ENCODE measurements at places on chromosomes 6 and 20. TPM values are rescaled to one million over a fixed set of nuclear protein-coding genes. Genes with fewer than 3 reads are reported as not detected.

The CALHM5 gene
- not detected for total RNA-seq

- no peak overlapping the region for H3K27ac ChIP-seq
- H3K36me3 ChIP-seq = no peaks in the 10 kb centered on the region
- H3K4me1 ChIP-seq = no peaks in the 10 kb centered on the region
These were observed 25.4 kb downstream of the COL9A1 start for GRCh38 chr6:70277470-70277869.

The TNF gene
- total RNA-seq = 93.3 TPM

The CCN6 gene
- 0.32 TPM for total RNA-seq

DNA sequence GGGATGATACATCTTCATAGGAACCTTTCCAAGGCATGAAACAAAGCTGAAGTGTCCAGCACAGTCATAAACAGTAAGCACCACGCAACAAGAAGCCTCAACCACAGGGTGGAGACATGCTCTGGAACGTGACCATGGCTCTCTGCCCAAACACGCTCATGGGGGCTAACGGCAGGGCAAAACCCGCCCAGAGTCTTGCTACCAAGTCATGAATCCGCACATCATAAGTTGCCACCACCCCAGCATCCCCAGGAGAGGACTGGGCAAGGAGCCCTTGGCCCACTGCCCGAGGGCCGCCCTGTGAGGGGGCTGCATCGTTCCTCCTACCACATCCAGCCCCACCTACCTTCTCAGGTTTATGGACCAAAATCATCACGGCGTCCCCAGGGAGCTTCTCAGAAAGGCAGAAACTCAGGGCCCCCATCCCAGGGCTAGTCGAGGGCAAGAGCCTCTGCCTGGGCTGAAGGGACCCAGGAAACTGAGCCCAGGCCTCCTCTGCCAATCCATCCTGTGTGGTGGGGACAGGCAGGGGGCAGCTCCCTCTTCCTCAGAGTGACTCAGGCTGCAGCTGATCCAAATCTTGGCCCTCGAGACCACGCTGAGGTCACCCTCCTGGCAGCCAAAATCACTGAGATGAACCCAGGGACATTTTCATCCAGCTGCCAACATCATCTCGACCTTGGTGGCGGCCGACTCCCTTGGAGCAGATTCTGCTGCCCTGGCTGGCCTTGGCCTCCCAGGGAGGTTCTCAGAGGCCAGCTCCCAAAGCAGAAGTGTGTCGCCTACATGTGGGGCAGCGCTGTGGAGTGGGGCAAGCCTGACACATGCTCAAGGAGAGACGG lies 42.6 kb downstream of the BMP7 start:
- no peaks in the 10 kb centered on the region for H3K4me1 ChIP-seq
- H3K36me3 ChIP-seq = no peaks in the 10 kb centered on the region
- peaks cover 2% of the 10 kb centered on the region for H3K27me3 ChIP-seq
- DNase-seq = no peak
- no peak overlapping the region for H3K4me3 ChIP-seq

DNA sequence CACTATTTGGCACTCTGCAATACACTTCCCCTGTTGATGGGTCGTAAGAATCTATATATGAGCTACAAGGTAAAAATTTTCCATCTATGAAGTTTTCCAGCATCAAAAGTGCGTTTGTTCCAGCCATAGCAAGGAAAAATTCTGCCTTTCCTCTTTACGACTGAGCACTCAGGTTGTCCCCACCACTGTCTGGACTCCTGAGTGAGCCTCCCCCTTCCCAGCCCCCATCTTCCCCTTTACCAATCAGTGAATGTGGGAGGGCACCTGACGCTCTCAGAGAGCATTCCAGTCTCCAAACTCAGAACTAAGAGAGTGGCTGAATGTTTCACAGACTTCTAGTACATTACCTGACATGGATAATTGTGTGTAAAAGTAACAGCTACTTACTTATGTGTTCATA lies at the start of gene ALDH8A1:
ALDH8A1 (minus strand) TSS at position 175 of the 400 bp plus-strand sequence; CDS start at position 127, 48 bp downstream.
- H3K4me1 ChIP-seq = no peaks in the 10 kb centered on the region
- no peaks in the 10 kb centered on the region for H3K27me3 ChIP-seq
- H3K4me3 ChIP-seq = no peak within 1 kb of the TSS
- DNase-seq = no peak
- H3K27ac ChIP-seq = no peak within 1 kb of the TSS

DNA sequence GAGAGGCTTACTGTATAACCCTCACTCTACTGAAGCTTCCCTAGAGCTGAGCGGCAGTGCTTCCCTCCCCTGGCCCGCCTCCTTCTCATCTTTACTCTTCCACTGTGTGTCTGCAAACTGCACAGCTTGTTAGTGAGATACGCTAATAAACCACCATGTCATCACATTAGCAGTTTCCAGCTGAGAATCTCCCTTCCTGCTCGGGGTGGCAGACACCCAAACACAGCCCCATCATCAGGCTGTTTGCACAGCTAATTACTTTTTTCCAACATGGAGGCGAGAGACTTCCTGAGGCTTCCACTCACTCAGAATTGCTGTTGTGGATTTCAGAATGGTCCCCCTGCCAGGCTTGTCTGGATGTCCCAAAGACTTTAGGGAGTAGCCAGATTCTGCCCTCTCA lies 444.9 kb upstream of the SULF2 start:
- no peaks in the 10 kb centered on the region for H3K36me3 ChIP-seq
- H3K27ac ChIP-seq = no peak overlapping the region
- DNase-seq = no peak
- no peak overlapping the region for H3K4me3 ChIP-seq
- no peaks in the 10 kb centered on the region for H3K4me1 ChIP-seq

GRCh38 chr6:150207931-150208570 lies 65.2 kb downstream of the PPP1R14C start:
- no peaks in the 10 kb centered on the region for H3K36me3 ChIP-seq
- H3K4me1 ChIP-seq = no peaks in the 10 kb centered on the region
- H3K27me3 ChIP-seq = peaks cover 19% of the 10 kb centered on the region
- DNase-seq = no peak
- H3K4me3 ChIP-seq = no peak overlapping the region

DNA sequence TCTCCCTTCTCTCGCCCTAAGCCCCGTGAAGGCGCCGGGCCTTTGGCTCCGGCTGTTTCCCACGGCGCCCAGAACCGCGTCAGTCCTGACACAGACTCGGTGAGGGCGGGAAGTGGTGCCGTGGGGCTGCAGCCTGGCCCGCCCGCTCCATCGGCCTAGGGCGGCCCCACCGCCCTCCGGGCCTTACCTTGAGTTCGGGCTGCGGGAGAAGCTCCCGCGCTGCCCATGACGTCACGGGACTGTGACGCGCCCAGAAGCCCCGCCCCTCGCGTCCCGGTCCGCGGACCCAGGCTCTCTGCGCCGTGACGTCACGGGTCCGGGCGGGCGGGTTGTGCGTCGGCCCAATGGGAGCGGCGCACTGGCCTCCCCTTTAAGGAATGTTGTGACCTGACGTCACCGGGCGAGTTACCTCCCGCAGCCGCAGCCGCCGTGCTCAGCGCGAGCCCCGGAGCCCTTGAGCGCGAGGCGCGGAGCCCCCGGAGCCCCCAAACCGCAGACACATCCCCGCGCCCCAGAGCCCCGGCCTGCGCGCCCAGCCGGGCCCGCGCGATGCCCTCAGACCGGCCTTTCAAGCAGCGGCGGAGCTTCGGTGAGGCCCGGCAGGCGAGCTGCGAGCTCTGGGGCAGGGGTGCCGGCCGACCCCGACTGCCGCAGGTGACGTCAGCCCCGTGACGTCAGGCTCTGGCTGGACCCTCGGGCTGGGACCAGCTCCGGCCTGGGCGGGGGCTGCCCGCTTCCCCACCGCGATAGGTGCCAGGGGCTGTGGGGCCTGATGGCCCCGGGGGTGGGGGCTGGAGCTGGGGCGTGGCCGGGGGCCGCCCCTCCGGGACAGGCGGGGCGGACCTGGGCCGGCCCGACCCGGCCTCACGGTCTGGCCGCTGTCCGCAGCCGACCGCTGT lies at the start of gene MAP1LC3A:
MAP1LC3A (plus strand) TSS at position 399 of the 899 bp plus-strand sequence; CDS start at position 550, 151 bp downstream.
- peak; percentile 96 for DNase-seq
- peak within 1 kb of the TSS; percentile 88 for H3K27ac ChIP-seq
- peaks cover 3% of the 10 kb centered on the region for H3K36me3 ChIP-seq
- H3K27me3 ChIP-seq = no peaks in the 10 kb centered on the region
- H3K4me3 ChIP-seq = peak within 1 kb of the TSS; percentile 79

DNA sequence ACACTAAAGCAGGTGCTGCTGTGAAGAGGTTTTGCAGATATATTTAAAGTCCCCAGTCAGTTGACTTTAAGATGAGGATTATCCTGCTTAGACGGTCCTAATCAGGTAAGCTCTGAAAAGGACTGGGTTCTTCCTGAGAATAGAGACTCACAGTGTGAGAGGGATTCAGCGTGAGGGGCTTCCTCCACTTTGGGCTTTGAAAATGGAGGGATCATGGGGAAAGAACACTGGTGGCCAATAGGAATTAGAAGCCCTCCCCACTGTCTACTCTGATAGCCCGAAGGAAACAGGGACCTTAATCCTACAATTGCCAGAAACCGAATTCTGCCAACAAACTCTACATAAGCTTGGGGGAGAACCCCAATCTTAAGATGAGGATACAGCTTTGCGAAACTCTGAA lies 29.7 kb upstream of the HLA-G start:
- H3K27ac ChIP-seq = no peak overlapping the region
- H3K27me3 ChIP-seq = peaks cover 27% of the 10 kb centered on the region
- H3K36me3 ChIP-seq = peaks cover 4% of the 10 kb centered on the region
- DNase-seq = no peak

The TRIM15 gene
- 0.26 TPM for total RNA-seq

GRCh38 chr20:62558779-62559178 lies 83.0 kb upstream of the GATA5 start:
- H3K27me3 ChIP-seq = peaks cover 13% of the 10 kb centered on the region
- H3K27ac ChIP-seq = no peak overlapping the region
- H3K4me3 ChIP-seq = no peak overlapping the region
- H3K36me3 ChIP-seq = no peaks in the 10 kb centered on the region

The HSPA1L gene
- 1.9 TPM for total RNA-seq

The C6orf89 gene
- 36.2 TPM for total RNA-seq

DNA sequence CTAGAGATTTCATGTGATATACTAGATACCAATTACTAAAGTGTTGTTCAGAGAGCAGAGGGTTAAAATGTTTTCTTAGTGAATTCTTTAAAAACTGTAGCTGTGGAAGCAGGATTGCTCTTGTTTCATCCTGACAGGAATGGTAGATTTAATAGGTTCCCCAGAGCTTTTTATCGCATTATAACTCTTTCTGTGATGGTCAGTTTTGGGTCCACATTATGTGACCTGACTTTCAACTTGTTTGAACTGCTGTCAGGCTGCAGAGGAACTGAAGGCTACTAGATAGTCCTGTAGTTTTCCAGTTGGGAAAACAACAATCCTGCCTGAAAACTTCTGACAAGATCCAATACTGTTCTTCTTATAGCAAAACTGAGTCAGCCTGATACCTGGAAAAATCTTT lies 329.3 kb upstream of the FLRT3 start:
- H3K36me3 ChIP-seq = no peaks in the 10 kb centered on the region
- no peak overlapping the region for H3K27ac ChIP-seq
- no peaks in the 10 kb centered on the region for H3K4me1 ChIP-seq
- H3K4me3 ChIP-seq = no peak overlapping the region
- H3K27me3 ChIP-seq = no peaks in the 10 kb centered on the region

DNA sequence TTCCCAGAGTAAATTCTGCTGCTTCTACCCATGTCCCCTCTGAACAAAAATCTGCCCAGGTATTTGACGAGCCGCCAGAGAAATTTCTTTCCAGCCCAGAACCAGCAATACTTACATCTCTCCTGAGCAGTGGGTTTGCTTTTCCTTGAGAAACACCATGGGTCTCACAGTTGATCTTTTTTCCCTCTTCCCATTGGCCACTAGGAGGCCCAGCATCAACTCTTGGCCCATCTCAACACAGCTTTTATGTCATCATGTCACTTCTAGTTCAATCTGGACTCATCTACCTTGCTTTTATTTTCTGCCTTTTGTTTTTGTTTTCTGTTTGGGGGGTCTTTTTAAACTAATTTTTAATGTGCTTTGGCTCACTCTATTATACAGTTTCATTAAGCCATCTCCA lies 18.8 kb downstream of the MAFB start:
- H3K27ac ChIP-seq = no peak overlapping the region
- H3K36me3 ChIP-seq = no peaks in the 10 kb centered on the region
- H3K4me3 ChIP-seq = no peak overlapping the region
- H3K27me3 ChIP-seq = peaks cover 3% of the 10 kb centered on the region

The NR2E1 gene
- not detected for total RNA-seq

GRCh38 chr20:33211817-33212424 lies 5.2 kb upstream of the BPIFA3 start:
- DNase-seq = peak; percentile 53
- no peak overlapping the region for H3K4me3 ChIP-seq
- H3K4me1 ChIP-seq = no peaks in the 10 kb centered on the region
- no peak overlapping the region for H3K27ac ChIP-seq
- peaks cover 34% of the 10 kb centered on the region for H3K27me3 ChIP-seq
- no peaks in the 10 kb centered on the region for H3K36me3 ChIP-seq

- no peaks in the 10 kb centered on the region for H3K36me3 ChIP-seq
- H3K4me1 ChIP-seq = no peaks in the 10 kb centered on the region
- H3K4me3 ChIP-seq = no peak overlapping the region
- no peak overlapping the region for H3K27ac ChIP-seq
- no peak for DNase-seq
- no peaks in the 10 kb centered on the region for H3K27me3 ChIP-seq
These were observed 701.8 kb upstream of the FLRT3 start for GRCh38 chr20:15039088-15039752.

The SLC29A1 gene
- 98.3 TPM for total RNA-seq

The SLPI gene
- total RNA-seq = not detected

- peaks cover 65% of the 10 kb centered on the region for H3K4me1 ChIP-seq
- H3K4me3 ChIP-seq = peak overlapping the region; percentile 96
- no peak for DNase-seq
- peak overlapping the region; percentile 60 for H3K27ac ChIP-seq
- H3K36me3 ChIP-seq = peaks cover 23% of the 10 kb centered on the region
These were observed 2.9 kb downstream of the STAU1 start for GRCh38 chr20:49185071-49185761.

The KCNK5 gene
- 15.8 TPM for total RNA-seq

The FOXP4 gene
- total RNA-seq = 11.1 TPM

The TRAM2 gene
- total RNA-seq = 3.6 TPM

DNA sequence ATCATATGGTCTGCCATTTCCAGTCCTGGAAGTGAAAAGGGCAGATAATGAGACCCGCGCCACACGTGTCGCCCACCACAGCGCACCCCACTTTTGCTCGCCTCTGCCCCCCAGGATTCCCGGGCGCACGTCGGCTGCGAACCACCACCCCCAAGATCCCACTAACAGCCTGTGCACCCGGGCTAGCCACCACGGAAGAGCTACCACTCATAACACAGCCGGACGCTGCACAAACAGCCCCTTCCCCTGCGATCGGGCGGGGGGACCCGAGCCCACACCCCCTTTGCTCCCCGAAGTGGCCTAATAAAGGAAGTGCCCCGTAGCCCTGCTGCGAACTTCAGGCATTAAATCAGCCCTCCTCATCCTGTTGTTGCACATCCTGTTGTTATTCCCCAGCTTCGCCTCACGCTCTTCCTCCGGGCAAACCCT lies 506 bp downstream of the CITED2 start:
- DNase-seq = no peak
- H3K27ac ChIP-seq = peak overlapping the region; percentile 99
- peaks cover 30% of the 10 kb centered on the region for H3K36me3 ChIP-seq
- H3K4me1 ChIP-seq = peaks cover 39% of the 10 kb centered on the region

The COX4I2 gene
- not detected for total RNA-seq

Data from activated CD4-positive, alpha-beta T cell treated with anti-CD3 and anti-CD28 coated beads for 36 hours (primary cell).